NCI-H187 (cell line): ENCODE measurements at places on chromosomes 1 and 21.

DNA sequence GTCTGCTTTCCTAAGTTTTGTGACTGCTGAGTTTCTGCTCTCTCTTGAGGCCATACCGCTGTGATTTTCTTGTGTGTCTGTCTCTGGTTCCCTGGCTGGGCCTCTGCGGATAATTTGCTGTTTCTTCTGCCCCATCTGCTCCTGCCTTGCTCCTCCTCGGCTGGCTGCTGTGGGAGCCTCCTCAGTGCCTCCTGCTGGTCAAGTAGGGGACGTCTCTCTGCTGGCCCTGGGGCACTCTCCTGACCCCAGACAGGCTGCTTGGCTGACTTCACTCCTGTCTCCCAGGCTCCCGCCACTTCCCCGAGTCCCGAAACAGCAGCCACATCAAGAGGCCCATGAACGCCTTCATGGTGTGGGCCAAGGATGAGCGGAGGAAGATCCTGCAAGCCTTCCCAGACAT, 28.5 kb downstream of the ETNK2 start:
- DNase-seq, result no peak

DNA sequence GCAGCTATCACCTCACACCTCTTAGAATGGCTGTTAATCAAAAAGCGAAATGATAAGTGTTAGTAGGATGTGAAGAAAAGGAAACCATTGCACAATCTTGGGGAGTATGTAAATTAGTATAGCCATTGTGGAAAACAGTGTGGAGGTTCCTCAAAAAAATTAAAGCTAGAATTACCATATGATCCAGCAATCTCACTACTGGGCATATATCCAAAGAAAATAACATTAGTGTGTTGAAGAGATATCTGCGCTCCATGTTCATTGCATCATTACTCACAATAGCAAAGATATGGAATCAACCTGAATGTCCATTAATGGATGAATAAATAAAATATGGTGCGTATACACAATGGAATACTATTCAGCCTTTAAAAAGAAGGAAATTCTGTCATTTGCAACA, 68.9 kb downstream of the SNRPE start:
- no peak for DNase-seq

- DNase-seq, result no peak
Measured at GRCh38 chr1:87331365-87332241, 2.9 kb downstream of the LMO4 start.

DNA sequence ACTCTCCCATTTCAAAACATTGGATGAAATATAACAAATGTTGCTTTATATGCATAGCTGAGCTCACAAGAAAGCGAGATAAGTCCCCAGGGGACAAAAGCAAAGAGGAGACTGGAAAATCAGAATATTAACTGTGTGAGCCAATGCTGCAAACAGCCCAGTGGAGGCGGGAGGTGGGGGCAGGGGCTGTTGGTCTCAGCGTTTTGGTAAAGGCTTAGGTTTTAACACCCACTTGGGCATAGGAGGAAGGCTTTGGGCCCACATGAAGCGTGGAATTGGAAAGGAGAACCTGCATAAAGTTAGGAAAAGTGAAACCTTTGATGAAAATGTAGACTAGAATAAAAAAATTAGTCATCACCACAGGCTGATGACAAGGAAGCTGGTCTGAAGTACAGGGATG, 30.2 kb upstream of the SMIM12 start:
- DNase-seq, result no peak

DNA sequence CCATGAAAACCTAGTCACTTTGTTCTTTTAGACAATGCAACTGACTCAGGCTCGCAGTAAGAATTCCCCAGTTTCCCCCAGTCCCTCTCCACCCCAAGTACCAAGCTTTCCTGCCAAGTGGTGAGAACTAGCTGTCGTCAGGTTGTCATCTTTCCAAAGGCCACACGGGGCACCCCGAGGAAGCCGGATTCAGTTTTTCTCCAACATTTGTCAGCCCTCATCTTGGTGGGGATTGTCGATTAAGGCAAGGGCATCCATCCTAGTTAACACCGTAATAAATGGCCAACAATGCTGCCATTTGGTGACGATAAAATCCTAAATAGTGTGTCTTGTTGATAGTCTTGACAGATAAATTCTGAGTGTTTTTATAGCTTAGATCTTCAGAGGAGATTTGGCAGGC, 55.9 kb upstream of the PROX1 start:
- DNase-seq, result no peak

DNA sequence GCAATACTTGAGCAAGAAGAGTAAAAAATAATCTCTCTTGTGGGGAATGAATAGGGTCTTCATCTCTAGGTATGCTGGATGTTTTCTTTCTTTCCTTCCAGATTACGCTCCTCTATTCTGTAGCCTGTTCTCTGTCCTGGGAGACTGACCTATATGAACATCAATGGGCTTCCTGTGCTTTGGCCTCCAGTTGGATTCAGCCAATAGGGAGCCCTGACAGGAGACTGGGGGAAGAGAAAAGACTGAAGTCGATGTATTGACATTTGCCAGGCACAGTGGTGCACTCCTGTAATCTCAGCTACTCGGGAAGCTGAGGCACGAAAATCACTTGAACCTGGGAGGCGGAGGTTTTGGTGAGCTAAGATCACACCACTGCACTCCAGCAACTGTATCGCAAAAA, 17.6 kb downstream of the SEMA6C start:
- DNase-seq, result no peak

GRCh38 chr21:29637134-29637533, 302.7 kb downstream of the GRIK1 start:
- no peak for DNase-seq

- DNase-seq, result no peak
Measured at GRCh38 chr1:11704194-11704529, 12.7 kb downstream of the DRAXIN start.

DNA sequence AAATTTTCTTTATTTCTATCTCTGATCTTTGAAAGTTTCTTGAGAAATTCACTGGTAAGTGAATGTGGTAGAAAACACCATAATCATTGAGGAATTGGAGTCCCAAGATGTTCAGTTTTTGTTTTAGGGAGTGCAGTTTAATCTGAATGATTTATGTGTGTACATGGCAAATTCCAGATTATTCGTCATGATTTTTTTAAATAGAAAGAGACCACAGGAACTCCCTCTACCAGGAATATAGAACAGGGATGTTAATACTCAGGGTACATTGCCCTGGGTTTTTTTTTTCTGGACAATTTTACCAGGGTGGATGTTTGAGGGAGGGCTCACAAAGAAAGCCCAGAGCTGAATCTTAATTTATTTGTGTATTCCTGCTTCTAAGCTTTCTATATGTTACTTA, 109.0 kb downstream of the VPS13D start:
- no peak for DNase-seq

DNA sequence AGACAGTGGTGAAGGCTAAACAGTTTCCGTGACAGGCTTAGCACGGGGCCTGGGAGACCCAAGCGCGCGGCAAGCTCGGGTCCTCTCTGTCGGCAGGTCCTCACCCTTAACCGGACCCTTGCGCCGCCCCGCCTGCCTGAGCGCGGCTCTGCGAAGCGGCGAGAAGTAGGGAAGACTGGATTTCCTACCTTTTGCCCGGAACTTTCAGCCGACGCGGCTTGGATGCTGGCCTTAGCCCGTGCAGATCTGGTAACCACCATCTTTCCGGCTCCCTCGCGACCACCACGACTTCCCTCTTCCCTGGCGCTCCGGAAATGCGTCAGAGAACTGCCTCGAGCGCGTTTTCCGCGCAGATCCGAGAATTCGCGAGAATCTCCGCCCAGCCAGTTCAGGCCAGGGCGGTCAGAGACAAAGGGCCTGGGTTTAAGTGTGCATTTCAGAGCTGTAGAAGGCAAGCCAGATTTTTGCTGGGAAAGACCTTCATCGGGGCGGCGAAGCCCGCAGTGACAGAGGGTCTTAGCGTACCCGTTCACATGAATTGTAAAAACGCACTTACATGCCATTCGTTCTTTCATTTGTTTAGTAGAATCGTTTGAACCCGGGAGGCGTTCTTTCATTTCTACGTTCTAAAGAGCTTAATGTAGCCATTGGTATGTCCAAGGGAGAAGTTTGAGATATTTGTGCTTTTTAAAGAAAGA, at the start of gene DNTTIP2:
Gene DNTTIP2 (minus strand): TSS at position 318 of the 698 bp plus-strand sequence. CDS start 58 bp downstream, at position 260.
- DNase-seq, result peak; percentile 70

- DNase-seq, result no peak
Measured at GRCh38 chr21:36450511-36450910, 29.4 kb downstream of the CLDN14 start.

DNA sequence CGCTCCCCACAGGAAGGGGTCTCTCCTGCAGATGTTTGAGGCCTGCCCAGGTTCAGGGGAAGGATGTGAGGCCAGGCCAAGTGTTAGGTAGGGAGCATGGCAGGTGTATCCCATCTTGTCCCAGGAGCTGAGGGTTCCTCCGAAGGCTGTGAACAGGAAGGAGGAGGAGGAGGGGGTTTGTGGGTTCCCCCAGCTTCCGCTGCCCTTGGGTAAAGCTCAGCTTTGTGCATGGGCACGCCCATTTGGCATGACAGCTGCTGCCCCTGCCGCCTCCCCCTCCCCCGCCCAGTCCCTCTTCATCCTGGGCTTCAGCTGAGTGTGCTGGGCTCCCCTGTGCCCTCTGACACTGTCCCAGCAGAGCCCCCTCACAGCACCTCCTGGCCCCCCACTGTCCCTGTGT, 25.5 kb downstream of the TNFRSF8 start:
- no peak for DNase-seq

GRCh38 chr1:190144650-190145049, 333.0 kb downstream of the BRINP3 start:
- no peak for DNase-seq

GRCh38 chr21:34242973-34243372, 120.8 kb upstream of the KCNE2 start:
- DNase-seq, result no peak

- no peak for DNase-seq
Measured at GRCh38 chr1:208825300-208825699, 581.1 kb upstream of the PLXNA2 start.

DNA sequence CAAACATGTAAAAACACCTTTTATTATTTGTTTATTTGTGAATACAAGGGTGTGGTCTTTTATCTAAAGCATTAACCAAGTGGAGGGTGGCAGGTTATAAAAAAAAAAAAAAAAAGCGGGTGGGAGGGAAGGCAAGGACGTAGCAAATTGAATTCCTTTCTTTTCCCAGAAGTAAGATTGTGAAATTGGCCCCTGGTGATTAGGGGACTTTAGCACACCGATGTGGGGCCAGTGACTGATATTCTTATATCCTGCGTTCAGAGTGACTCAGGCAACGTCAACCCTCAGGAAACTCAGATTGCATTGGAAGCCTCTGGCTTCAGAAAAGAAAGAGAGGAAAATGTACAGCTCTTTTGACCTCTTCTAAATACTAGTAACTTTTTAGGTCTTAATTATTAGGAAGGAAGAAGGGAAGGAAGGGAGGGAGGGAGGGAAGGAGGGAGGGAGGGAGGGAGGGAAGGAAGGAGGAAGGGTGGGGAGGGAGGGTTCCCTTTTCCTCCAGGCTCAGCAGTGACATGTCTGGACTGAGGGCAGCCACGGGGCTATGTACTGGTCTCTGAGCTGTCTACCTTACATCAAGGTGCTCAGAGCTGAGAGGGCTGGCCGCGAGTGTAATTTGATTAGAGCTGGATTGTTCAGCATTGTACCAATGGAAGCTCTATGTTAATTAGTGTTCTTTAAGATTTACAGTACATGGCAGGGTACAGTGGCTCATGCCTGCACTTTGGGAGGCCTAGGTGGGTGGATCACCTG, 30.2 kb downstream of the EVA1C start:
- no peak for DNase-seq

DNA sequence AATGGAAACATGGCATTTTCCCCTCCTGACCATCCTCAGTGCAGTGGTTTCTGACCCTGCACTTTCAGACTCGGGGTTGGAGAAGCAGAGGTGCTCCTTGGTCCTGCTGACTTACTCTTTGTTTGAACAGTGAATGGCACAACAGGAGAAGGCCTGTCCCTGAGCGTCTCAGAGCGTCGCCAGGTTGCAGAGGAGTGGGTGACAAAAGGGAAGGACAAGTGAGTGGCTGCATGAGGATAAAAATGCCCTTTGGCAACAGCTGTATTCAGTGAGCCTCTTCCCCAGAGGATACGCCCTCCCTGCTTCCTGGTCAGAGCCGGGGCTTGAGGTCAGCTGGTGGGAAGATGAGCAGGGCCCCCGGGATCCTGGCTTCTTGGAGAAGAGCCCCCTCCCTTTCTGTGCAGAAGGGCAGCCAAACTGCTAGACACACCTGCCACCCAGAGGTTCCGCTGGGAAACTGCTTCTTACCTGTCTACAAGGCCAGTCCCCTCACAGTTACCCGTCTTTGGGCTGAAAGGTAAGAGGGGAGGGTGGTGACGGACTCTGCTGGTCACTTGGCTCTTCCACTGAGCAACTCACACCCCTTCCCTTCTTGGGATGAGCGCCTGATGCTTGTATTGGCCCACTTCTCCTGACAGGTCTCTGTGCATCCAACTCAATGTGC, 16.6 kb downstream of the NPL start:
- DNase-seq, result no peak

- DNase-seq, result no peak
Measured at GRCh38 chr1:208803011-208803811, 559.0 kb upstream of the PLXNA2 start.

- DNase-seq, result no peak
Measured at GRCh38 chr1:15305468-15305770, 58.4 kb downstream of the FHAD1 start.

DNA sequence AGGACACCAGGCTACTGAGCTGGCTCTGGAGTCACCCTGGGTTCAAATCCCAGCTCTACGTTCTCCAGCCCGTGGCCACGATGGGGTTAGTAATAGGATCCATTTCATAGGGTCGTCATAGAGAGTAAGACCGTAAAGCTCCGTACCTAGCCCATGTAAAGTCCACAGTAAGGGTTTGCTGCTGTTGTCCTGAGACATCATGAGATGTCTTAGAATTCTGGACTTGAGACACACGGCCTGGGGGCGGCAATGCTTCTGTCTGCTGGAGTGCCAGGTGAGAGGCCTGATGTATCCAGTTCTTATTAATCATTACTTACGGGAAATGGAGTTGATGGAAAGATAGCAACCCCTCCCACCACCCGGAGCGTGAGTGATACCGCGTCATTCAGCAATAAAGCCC, 3.6 kb downstream of the TCP10L start:
- no peak for DNase-seq

GRCh38 chr1:82319546-82319945, 518.8 kb downstream of the ADGRL2 start:
- no peak for DNase-seq

DNA sequence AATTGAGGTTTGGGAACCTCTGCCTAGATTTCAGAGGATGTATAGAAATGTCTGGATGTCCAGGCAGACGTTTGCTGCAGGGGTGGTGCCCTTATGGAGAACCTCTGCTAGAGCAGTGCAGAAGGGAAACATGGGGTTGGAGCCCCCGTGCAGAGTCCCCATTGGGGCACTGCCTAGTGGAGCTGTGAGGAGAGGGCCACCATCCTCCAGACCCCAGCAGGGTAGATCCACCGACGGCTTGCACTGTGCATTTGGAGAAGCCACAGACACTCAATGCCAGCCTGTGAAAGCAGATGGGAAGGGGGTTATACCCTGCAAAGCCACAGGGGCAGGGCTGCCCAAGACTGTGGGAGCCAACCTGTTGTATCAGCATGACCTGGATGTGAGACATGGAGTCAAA, 354.6 kb downstream of the ZNF326 start:
- DNase-seq, result no peak

- no peak for DNase-seq
Measured at GRCh38 chr1:5907966-5908365, 84.3 kb downstream of the NPHP4 start.
